ENCODE measurements at places on chromosomes 4 and X.

DNA sequence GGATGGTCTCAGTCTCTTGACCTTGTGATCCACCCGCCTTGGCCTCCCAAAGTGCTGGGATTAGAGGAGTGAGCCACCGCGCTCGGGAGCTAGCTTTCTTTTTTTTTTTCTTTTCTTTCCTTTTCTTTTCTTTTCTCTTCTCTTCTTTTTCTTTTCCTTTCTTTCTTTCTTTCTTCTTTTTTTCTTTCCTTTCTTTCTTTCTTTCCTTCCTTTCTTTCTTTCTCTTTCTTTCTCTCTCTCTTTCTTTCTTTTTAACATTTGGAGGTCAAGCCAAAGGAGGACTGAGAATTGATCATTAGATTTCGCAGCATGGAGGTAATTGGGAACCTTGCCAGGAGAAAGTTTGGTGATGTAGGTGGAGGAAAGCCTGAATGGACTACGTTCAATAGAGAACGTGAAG, 67.4 kb downstream of the LARP7 start:
- DNase-seq, result no peak

GRCh38 chr4:183161630-183162029, 62.6 kb downstream of the WWC2 start:
- no peak for DNase-seq

DNA sequence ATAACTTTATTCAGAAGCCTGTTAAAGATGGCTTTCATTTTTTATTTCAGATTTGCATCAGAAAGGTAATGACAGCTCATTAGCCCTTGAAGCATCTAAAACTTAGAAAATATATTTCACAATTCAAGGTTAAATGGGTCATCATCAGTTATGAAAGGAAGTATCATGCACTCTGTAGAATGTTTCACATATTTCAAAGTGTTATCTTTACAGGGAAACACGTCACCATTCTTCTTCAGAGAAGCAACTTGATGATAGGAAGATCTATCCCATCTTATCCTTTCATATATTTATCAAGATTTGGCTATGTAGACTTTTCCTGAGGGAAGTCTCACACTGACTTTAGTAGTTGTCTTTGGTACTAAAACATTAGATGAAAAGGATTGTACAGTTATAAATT, 277.8 kb downstream of the TENM3 start:
- no peak for DNase-seq

- no peak for DNase-seq
Measured at GRCh38 chrX:50865311-50865710, 45.2 kb upstream of the BMP15 start.

DNA sequence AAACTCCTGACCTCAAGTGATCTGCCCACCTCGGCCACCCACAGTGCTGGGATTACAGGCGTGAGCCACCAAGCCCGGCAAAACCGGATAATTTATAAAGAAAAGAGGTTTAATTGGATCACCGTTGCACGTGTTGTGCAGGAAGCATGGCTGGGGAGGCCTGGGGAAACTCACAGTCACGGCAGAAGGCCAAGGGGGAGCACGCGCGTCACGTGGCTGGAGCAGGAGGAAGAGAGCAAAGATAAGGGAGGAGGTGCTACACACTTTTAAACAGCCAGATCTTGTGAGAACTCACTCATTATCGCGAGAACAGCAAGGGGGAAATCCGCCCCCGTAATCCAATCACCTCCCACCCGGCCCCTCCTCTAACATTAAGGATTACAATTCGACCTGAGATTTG, 177.9 kb upstream of the TENM3 start:
- DNase-seq, result no peak

DNA sequence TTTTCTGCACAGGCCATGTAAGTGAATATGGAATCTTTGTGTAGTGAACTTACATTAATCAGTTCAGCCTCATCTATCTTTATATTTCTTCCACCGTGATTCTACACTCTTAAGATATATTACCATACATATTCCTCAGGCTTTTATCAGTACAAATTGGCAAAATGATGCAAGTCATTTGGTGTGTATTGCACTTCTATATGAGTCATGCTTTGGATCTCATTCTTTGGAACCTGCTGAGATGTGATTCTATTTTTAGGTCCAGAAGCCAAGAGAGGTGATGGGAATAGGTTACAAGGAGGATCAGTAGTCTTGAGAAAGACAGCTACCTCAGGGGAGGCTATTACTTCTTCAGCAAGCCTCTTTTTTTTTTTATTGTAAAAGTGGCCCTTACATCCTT, 204.4 kb downstream of the ZNF330 start:
- no peak for DNase-seq

DNA sequence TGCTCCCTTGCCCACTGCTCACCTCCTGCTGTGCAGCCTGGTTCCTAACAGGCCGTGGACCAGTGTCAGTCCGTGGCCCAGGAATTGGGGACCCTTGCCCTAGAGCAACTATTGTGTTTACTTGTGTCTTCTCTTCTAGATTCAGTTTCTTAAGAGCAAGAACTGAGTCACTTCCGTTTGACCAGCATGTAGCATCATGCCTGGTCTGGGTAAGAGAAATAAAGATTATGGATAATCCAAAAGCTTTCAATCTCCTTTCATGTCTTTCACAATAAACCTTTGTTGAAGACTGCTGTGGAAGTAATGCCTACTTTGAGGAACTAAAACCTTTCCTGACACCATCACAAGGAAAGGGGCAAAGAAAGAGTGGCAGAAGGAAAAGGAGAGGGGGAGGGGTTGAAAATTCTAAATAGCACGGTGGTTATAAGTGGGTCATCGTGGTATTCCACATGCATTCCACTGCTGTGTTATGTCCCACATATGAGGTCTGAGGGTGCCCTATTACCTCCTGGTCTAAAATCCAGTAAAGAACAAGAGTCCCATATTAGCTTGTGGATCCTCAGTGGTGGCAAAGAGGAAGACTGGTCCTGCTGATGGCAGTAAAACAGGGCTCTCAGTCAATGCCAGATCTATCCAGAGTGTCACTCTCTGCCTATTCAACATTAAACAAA, 133.4 kb downstream of the RASL11B start:
- DNase-seq, result no peak
